Activated CD4-positive, alpha-beta T cell treated with anti-CD3 and anti-CD28 coated beads, Interleukin-2, amount 10 ng/mL, durations not matched to agents 7 days and 5 days (primary cell): ENCODE measurements at places on chromosomes 12 and 14.
A peak's percentile ranks its signal among the peaks of the same experiment; 100 is the strongest.

DNA sequence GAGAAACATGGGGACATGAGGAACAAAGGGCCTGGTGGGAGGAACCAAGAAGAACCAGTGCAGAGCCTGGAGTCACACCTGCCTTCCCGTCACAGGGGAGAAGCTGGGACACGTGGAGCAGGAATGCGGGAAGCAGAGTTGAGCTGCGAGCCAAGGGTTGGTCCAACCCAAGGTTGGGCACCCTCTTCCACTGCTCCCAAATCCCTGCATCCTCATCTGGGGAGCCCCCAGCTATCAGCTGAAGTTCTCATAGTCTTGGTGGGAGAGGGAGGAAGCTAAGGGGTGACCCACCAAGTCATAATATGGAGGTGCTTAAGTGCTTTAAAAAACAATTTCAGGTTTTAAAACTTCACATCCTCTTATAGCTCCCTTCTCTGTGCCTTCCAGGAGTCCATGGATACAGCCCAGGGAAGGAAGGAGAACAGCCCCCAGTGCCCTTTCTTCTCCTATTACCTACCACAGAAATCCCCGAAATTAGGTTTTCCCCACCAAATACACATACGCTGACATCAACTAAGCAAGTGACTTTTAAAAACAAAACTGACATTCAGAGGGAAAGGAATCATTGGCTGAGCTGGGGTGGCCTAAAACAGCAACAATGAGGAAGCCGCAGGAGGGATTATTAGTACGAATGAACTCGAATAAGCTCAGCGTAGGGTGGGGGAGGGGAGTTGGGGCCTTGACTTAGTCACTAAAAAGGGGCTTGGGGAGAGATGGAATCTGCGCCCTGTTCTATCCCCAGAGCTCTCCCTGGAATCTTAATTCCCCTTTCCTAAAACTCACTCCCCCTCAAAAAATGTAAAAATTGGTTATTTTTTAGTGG, 4.5 kb downstream of the MYL6 start:
- no peak for DNase-seq

DNA sequence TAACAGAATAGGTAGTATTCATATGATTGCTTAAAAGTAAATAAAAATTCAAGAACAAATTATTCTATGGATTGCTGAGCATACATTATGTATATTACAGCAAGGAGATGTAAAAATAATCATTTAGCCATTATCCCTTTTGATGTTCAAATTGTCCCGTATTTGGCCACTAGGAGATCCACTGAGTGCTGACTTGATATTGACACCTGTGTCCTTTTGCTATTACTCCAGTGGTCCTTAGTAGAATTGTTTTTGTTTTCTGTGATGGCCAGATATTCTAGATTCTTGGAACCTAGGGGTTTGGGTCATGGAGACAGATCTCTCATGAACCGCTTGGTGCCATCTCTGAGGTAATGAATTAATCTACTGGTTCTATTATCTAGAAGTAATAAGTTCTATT, 16.8 kb downstream of the ERO1A start:
- no peak for DNase-seq

DNA sequence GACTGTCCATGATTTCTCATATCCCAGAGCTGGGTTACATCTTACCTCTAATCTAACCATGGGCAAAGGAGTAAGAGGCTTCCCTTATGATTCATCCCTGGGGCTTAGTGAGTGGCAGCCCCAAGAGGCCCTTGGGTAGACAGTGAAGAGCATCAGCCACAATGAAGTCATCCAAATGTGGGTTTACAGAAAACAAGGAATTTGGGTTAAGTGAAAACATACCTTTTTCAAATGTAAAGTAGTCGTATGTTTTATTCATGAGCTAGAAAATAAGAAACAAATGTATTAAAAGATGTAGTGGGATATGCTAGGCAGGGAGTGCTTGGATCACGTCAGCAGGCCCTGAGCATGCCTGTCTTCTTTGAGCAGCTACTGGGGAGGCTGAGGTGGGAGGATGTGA, 54.0 kb upstream of the ELK3 start:
- no peak for DNase-seq

GRCh38 chr12:6553051-6553868, 2.6 kb downstream of the IFFO1 start:
- DNase-seq = no peak

DNA sequence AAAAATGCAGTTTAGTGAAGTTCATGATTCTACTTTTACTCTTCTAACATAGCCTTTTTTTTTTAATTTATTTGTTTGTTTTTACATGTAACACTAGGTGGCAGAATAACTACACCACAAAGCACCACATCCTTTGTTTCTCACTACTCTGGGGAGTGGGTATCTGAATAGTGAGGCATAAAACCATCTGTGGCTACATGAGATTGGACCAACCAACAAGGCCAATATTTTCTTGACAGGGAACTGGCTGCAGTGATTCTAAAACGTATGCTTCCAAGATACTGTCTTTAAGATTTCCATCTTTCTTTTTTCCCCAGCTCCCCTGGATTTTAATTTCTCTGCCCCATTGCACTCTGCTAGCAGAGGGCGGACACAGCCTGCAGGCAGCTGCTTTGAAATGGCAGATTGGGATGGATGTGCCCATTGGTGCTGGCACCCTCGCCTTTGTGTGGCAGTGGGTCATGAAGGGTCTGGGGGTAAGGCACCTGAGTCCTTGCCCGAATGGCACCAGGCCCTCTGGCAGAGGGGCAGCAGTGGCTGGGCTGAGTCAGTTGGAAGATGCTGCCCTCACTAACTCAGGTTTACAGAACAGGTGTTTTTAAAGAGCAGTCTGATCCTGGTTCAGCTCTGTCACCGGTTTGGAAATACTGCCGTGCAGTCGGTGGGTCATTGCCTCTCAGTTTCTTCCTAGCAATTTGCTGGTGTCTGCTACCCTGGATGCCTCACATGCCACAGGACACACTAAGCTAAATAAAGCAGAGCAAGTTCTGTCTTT, 429.1 kb downstream of the RAD51B start:
- DNase-seq = peak; percentile 36

DNA sequence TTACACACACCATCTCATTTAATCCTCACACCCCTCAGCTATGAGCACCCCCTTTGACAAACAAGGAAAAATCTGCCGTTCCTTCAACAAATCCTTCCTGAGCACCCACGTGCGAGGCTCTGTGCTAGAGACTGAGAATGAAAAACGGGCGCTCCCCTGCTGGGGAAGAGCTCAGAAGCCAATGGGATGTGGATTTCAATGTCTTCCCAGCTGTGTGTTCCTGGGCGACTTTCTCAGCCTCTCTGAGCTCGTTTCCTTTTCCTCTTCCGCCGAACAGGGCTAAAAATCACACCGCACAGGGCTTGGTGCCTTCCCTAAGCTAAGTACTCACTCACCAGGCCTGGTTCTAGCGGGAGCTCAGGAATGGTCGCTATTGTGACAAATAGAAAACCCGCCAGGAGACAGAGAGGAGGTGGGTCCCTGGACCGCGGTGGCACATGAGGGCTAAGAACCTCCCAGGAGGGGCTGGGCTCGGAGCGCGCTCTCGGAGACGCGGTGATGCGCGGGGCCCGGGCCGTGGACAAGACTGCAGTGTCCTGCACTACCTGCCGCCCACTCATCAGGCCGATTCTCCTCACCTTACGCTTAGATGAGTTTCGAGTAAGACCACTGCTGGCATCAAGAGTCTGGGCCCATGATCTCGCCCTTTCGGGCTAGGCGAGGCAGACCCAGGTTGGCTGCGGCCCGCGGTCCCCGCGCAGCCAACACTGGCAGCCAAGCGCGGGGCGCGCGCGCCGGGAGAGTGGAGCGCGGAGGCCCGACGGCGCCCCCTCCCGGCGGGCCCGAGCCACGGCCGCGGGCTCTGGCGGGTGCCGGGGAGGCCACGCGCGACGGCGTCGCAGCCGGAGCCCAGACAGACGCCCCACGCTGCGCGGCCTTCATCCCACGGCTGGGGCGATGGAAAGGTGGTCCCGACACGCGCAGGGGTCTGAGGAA, 17.0 kb downstream of the ZDHHC22 start:
- peak; percentile 54 for DNase-seq

- DNase-seq = no peak
Measured at GRCh38 chr14:21070083-21070609, at the start of gene ARHGEF40. TSS of gene ARHGEF40 (plus strand) at chr14:21070304. CDS start at chr14:21070397, 93 bp downstream.

- DNase-seq = no peak
Measured at GRCh38 chr12:129127771-129128170, 274.5 kb downstream of the GLT1D1 start.

DNA sequence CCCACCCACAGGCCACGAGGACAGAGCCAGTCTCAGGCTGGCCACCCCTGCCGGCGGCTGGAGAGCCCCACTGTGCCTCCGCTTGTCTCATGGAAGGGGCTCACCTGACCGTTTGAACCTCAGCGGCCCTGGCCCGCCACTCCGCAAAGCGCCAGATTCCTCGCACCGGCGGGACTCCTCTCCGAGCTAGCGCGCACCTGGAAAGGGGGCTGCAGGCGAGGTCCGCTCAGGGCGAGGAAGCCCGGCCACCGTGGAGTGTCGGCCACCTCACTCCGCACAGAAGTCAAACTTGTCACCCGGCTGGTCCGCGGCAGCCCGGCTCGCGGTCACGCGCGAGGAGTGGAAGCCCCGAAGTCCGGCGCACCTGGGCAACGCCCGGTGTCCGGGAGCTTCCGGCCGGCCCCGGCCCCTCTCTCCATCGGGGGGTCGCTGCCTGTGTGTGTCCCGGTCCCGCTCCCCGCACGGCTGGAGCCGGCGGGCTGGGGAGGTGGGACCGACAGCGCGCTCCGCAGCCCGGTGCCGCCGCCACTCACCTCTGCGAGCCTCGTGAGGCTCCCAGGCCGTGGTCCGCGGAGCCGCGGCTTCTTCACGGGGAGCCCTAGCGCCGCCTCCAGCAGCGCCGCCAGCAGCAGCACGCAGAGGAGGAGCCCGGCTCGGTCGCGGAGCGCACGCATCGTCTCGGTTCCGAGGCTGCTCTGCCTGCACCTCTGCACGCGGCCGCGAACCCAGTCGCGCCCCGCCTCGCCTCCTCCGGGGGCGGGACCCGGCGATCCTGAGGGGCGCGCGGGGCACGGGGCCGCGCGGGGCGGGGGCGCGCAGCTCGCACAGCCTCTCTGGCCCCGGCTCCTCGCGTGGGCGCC, at the start of gene ISM2:
Gene ISM2 (minus strand): TSS at position 697 of the 860 bp plus-strand sequence. CDS start 23 bp downstream, at position 674.
- DNase-seq = peak; percentile 54

- DNase-seq = no peak
Measured at GRCh38 chr12:46265734-46266133, 3.1 kb downstream of the SLC38A1 start.

DNA sequence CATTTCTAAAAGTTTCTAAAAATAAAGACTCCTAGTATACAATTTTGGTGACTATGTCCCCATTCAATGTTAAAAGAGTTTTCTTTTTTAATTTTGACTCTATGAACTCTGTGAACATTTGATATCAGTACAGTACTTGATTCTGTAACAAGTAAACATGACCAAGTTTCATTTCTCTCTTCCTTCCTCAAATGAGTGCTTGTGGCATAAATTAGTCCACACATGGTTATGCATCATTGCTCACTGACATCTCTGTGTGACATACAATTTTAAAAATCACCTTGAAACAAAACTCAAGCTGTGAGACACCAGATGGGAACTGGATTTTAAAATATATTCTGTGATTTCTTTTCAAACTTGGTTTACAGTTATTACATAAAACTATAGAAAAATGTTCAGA, 253.9 kb upstream of the MDGA2 start:
- no peak for DNase-seq

DNA sequence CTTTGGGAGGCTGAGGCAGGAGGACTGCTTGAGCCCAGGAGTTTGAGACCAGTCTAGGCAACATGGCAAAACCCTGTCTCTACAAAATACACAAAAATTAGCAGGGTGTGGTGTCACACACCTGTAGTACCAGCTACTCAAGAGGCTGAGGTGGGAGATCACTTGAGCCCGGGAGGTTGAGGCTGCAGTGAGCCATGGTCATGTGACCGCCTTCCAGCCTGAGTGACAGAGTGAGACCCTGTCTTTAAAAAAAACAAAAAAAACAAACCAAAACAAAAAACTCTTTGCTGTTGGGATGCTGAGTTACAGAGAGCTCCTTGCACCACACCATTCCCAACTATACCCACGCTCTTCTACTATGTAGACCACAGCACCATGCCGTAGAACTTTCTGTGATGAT, 221.2 kb downstream of the PPM1H start:
- DNase-seq = no peak

GRCh38 chr12:65248656-65249633, 29.5 kb upstream of the MSRB3 start:
- no peak for DNase-seq

DNA sequence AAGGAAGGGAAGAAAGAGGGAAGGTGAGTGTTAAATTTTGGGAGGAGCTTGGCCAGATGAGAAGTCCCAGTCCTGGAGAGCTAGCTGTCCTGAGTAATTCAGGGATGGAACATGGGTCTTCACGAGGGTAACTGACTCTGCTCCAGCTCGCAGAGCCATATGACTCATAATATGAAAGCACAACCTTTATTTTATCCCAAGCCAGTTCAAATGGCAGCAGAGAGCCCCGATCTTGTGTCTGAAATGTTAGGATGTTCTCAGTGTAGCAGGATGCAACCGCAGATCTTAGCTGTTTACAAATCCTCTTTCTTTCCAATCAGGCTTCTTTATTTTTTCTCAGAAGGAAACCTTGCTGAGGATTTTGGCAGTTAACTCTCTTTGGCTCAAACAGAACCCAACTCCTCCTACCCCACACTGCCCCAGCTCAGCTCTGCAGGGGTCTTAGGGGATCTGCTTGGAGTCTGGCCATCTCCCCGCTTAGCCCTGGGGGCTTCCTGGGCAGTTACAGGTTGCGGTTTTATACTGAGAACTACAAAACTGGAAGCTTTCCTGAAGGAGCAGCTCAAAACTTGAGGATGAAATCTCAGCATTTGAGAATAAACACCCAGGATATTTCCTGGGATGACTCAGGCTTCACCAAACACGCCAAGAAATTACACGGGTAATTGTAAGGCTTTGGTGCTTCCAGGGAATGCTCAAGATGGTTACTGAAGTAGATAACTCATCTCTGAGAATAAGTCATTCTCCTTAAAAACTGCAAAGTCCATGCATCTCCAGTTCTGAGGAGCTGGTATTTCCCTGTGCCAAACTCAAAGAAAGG, 92.5 kb downstream of the VCPKMT start:
- no peak for DNase-seq

DNA sequence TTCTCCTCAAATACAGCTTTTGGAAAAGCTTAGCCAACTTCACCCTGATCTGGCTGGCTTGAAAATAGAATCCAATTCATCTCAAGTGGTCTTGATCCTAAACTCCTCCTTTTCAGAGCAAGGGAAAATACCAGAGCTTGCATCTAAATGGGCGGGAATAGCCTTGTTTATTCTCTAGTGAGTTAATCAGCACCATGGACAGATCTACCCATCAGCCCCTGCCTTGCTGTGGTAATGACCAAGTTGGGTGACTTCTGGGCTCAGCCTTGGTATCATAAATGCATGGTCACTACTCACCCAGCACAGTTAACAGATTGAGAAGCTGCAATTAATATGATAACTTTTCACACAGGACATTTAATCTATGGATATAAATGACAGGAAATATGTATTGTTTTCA, 196.6 kb downstream of the GLT1D1 start:
- DNase-seq = no peak

- DNase-seq = no peak
Measured at GRCh38 chr12:58563621-58564020, 356.7 kb downstream of the LRIG3 start.
